ENCODE measurements at places on chromosomes 3 and 15.

GRCh38 chr3:188092648-188093047 is 61.3 kb upstream of the LPP start:
- no peaks in the 10 kb centered on the region for H3K4me1 ChIP-seq
- no peaks in the 10 kb centered on the region for H3K27me3 ChIP-seq
- H3K36me3 ChIP-seq: no peaks in the 10 kb centered on the region
- no peak overlapping the region for H3K4me3 ChIP-seq
- H3K27ac ChIP-seq: no peak overlapping the region

DNA sequence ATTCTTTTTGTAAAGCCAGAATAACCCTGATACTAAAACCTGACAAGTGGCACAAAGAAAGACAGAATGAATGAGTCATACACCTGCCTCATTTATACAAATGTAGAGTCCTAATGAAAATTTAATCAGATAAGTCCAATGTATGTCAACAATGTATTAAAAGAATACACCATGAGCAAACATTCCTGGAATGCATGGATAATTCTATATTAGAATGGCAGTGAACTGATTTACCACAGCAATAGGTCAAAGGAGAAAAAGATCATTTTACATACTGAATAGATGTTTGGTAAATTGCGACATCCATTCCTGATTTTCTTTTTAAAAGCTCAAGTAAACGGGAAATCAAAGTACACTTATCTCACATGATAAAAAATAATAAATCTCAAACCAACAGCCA is 11.2 kb upstream of the LOXL1 start:
- no peaks in the 10 kb centered on the region for H3K4me1 ChIP-seq
- no peak for DNase-seq
- no peaks in the 10 kb centered on the region for H3K27me3 ChIP-seq
- no peak overlapping the region for H3K27ac ChIP-seq
- no peak overlapping the region for H3K4me3 ChIP-seq
- H3K36me3 ChIP-seq: no peaks in the 10 kb centered on the region

DNA sequence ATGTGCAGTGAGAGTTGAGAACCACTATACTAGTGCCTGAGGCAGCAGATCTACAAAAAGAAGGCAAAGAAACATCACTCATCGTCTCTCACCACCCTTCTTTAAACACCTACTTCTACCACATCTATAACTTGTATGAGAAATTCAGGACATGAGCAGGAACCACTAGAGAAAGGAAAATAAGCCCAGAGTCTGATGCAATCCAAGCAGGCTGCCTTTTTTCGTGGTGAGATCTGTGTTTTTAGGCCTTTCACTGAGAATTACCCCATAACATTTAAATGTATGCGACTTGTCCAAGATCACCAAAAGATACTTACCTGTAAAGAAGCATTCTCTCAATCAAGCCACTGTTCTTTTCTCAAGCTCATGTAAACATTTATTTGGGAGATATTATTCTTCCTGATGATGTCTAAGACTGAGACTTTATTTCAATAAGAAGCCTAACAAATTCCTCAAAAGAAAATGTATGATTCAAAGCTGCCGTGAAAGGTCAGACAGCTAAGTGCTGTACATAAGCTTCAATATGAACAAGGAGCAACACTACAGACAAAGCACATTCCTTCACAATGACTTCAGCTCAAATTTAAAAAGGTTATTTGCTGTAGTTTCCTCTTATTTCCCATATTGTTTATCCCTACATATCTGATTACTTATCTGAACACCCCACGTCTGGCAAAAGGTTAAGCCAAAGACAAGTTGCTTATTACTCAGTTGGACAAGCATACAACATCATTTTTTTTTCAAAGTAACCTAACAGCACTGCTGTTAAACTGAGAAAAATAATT is 16.5 kb downstream of the SPICE1 start:
- no peaks in the 10 kb centered on the region for H3K4me1 ChIP-seq
- no peaks in the 10 kb centered on the region for H3K27me3 ChIP-seq
- no peak overlapping the region for H3K4me3 ChIP-seq
- H3K27ac ChIP-seq: no peak overlapping the region
- DNase-seq: no peak

- H3K36me3 ChIP-seq: no peaks in the 10 kb centered on the region
- H3K27ac ChIP-seq: no peak overlapping the region
- no peaks in the 10 kb centered on the region for H3K27me3 ChIP-seq
- no peak for DNase-seq
- no peak overlapping the region for H3K4me3 ChIP-seq
Observed at GRCh38 chr15:92053753-92054316, 200.3 kb downstream of the SLCO3A1 start.

GRCh38 chr3:137764001-137764433 is at the start of gene SOX14:
Gene SOX14 (plus strand): TSS chr3:137764315. CDS start chr3:137764785, 470 bp downstream.
- peaks cover 86% of the 10 kb centered on the region for H3K27me3 ChIP-seq
- no peak within 1 kb of the TSS for H3K4me3 ChIP-seq
- no peak for DNase-seq

All from sigmoid colon (tissue), 7 donors.